ENCODE measurements at places on chromosomes 13 and 19. TPM values are rescaled to one million over a fixed set of nuclear protein-coding genes. Genes with fewer than 3 reads are reported as not detected.

DLL3 gene
- total RNA-seq, result 0.56 TPM

LMTK3 gene
- total RNA-seq, result 3.0 TPM

MATK gene
- total RNA-seq, result 14.7 TPM

PSPC1 gene
- total RNA-seq, result 85.6 TPM

GRCh38 chr13:57631596-57632275 is at the start of gene PCDH17:
PCDH17 (plus strand) TSS chr13:57631744; CDS start chr13:57632547, 803 bp downstream.
- H3K27me3 ChIP-seq, result peaks cover 28% of the 10 kb centered on the region
- no peaks in the 10 kb centered on the region for H3K36me3 ChIP-seq
- peaks cover 17% of the 10 kb centered on the region for H3K4me1 ChIP-seq
- H3K4me3 ChIP-seq, result no peak within 1 kb of the TSS
- H3K27ac ChIP-seq, result no peak within 1 kb of the TSS
- DNase-seq, result peak; percentile 12

GRCh38 chr19:40229484-40229883 is 3.0 kb upstream of the CCNP start:
- peaks cover 15% of the 10 kb centered on the region for H3K36me3 ChIP-seq
- no peak overlapping the region for H3K4me3 ChIP-seq
